LoVo (cell line): ENCODE measurements at places on chromosomes 16 and 17.

GRCh38 chr16:86585821-86586611 is 7.7 kb downstream of the FOXL1 start:
- no peak for DNase-seq

- DNase-seq = no peak
These were observed 54.7 kb downstream of the PGS1 start for GRCh38 chr17:78433013-78433727.

- no peak for DNase-seq
These were observed 245.0 kb downstream of the KCNJ2 start for GRCh38 chr17:70414300-70414699.

- DNase-seq = peak; percentile 26
These were observed 615 bp upstream of the SREBF1 start for GRCh38 chr17:17837380-17837821.

DNA sequence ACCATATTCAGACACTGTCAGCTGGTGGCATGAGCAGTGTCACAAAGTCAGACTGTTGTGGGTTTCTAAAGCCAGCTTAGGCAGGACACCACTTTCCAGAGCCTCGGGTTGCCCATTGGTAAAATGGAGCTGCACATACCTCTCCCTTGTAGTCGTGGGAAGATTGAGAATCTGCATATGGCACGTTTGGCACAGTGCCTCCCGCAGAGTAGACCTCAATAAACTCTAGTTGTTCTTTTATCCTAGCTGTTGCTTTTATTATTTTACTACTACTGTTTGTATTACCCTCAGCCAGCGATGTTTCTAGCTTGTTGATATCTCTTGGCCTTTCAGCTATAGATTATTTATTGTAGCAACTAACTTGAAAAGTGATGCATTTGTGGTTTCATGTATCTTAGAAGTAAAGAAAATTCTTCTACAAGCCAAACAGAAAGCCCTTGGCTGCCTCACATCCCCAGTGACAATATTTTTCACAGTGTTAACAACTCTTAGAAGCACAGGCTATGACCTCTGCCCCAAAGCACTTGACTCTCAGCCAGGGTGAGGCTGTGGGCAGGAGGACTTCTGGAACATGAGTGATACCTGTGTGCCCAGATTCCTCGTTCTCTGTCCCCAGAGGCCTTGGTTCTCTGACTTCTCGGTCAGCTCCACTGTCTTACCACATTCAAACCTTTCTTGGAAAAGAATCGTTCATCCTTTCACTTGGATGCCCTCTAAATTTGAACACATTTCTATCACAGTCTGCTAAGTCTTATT is 351.6 kb downstream of the SNX29 start:
- no peak for DNase-seq

DNA sequence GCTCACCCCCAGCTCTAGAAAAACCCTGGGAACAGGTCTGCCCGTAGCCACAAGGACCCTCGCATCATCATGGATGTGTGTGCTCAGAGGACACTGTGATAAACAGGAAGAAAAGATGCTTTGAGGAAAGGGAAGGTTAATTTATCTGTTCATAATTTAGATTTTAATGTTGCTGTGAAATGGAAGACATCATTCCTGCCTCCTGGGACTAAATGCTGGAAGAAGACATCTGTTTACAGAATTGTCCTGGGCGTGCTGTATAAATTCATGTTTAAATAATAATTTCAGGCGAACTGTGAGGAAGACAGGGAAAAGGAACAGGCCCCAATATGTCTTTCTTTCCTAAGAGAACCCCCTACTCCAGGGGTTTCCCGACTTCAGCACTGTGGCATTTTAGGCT is 112.6 kb downstream of the SHISA6 start:
- DNase-seq = no peak

- no peak for DNase-seq
These were observed 259.6 kb upstream of the KCNJ16 start for GRCh38 chr17:69815406-69815805.

DNA sequence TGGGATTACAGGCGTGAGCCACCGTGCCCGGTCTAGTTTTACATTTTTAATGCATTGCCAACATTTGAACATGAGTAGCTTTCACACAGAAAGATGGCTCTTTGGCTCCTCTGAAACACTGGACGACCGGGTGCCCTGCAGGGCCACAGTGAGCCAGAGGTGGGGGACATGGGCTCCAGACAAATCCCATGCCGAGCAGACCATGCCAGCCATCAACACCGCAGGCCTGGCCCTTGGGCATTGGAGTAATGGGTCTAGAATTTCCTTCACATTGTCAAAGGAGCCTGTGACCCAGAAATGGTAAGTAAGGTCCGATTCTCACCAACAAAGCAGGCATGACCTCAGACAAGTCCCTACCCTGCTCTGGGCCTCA is 21.4 kb upstream of the MPRIP start:
- no peak for DNase-seq

GRCh38 chr16:89037261-89038152 is 56.1 kb upstream of the ACSF3 start:
- DNase-seq = peak; percentile 15

DNA sequence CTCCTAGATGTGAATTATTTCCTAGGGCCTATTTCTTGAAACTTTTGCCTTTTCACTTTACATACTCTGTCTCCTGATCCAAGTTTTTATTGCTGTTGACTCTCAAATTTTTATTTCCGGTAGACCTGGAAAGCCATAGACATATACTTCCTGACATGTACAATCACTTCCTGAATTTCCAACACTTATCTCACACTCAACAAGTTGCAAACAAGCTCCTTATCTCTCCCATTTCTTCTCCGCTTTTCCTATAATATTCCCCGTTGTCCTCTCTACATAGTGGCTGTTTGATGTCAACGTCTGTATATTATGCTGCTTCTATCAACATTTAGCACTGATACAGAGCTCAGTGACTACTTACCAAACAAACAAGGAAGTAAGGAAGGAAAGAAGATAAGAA is 59.3 kb downstream of the IKZF3 start:
- DNase-seq = no peak

DNA sequence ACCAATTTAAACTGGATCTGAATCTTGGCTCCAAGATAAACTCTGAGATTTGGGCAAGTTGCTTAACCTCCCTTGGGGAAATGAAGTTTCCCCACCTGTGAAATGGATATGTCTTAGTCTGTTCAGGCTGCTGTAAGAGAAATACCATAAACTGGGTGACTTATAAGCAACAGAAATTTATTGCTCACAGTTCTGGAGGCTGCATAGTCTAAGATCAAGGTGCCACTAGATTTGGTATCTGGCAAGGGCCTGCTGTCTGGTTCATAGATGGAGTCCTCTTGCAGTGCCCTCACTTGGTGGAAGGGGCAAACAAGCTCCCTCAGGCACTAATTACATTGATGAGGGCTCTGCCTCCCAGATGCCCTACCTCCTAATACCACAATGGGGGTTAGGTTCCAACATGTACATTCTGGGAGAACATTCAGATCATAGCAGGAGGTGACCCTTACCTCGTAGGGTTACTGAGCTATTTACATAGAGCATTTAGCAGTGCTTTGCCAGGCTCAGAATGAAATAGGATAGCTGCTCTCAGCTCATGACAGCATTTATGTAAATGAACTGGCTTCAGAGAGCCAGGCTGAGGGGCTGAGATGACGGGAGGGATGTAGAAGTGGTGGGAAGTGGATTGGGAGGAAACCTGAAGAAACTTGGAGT is 83.9 kb downstream of the SPECC1 start:
- no peak for DNase-seq

DNA sequence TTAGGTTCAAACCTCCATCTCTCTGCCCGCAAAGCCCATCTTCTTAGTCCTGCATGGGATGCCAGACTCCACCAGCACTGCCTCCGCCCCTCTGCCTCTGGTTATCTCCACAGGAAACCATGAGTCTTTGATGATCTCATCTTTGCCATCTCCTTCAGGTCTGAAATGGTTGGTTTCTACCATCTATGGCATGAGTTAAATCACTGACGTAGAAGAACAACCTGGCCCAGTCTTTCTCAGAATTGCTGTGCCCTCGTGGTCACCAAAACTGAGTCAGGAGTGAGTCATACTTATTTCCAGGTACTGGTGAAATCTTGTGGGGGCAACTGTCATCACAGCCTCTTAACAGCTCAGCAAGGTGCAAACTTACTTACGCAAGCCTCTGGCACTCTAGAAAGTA is 468.7 kb upstream of the C16orf82 start:
- DNase-seq = peak; percentile 26

DNA sequence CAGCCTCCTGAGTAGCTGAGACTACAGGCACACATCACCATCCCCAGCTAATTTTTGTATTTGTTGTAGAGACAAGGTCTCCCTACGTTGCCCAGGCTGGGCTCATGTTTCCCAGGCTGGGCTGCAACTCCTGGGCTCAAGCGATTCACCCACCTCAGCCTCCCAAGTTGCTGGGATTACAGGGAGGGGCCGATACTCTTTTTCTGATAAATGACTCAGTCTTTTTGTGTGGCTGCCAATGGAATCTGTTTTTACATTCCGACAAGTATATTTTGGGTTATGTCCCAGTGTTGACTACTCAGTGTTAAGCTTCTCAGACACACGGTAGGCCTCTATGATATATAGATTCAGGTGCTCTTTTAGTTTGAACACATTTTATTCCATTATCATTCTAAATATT is 58.1 kb downstream of the SLFN11 start:
- peak; percentile 23 for DNase-seq

DNA sequence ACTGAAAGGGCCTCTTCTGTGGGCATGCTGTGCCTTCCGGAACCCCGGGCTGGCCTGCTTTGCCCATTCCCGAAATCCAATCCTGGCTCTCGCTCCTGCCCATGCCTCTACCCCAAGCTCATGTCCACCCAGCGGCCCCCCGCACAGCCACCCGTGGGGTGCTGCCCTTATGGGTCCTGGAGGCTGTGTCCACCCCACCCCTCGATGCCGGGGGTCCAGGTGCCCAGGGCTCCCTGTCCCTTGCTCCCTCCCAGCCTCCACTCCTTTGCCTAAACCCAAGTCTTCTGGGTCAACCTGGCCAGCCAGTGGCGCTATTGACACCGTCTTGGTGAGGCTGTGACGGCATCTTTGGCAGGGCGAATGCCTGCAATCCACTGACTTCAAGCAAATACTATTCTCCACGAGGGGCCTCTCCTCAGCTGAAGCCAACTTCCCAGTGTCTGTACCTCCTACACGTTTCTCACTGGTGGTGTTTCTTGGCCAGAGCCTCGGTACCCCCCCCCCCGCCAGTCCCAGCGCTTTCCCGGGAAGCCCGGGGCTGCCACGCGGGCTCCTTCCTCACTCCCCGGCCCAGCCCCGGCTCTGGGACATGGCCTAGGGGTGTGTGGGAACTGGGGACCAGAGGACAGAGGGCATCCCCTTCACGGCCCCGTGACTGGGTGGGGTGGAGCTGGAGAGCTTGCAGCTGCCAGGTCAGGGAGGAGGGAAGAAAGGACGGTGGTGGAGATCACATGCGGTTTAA is 12.2 kb upstream of the DUS1L start:
- no peak for DNase-seq

GRCh38 chr16:89720813-89721545 is at the start of the genes VPS9D1 and ZNF276:
TSS of gene VPS9D1 (minus strand) at chr16:89720898. CDS start at chr16:89720861, 37 bp downstream.
TSS of gene ZNF276 (plus strand) at chr16:89721537. CDS start at chr16:89721641, 104 bp downstream.
- DNase-seq = peak; percentile 83

DNA sequence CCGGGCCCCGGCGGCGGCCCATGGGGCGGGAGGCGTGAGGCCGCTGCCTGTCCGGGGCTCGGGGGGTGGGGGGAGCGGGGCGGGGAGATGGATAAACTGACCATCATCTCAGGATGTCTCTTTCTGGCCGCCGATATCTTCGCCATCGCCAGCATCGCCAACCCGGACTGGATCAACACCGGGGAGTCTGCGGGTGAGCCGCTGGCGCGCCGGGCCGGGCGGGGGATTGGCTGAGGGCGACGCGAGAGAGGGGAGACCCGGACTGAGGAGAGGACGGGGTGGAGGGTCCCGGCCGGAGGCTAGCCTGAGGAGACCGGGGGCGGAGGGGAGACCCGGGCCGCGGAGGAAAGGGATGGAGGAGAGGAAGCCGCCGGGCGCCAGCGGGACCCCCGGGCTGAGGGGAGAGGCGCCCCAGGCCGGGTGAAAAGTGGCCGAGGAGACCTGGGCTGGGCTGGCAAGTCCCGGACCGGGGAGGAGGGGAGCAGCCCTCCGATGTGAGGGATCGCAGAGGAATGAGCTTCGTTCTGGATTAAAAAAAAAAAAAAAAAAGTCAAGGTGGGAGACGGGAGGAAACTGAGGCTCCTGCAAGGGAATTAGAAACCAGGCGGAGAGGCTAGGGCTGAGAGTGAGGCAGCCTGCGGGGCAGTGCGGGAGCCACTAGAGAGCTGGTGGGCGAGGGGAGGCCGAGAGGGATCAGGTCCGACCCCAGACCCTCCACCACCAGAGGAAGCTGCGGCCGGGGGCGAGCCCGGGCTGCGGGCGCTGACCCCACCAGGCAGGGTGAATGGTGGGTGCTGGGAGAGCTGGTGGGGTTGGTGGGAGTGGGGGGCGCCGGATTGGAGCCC is 526 bp downstream of the MOSMO start:
- no peak for DNase-seq

DNA sequence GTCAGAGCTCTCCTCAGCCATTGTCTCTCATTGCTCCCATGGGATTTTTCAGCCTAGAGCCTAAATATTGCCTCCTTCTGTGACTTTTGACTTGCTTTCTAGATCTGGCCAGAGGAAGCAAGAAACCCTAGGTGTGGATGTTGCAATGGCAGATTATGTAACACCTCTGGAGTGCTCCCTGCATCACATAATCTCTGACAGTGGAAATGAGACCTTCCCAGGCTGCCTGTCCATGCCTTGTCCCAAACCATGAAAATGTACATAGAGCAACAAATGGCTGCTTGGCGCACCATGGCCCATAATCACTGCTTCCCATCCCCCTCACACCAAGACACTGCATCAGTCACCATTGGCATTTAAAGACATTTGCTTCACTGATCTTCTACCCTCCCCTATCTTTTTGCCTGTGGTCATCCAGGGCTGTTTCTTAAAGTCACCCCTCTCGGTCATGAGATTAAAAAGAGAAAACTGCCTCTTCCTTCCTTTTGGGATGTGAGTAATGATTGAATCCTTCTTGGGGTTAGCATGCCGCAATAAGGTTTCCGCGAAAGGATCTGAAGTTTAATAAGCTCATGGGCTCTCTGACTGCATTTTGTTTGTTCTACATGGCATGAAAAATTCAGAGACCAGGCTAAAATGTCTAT is 34.2 kb upstream of the CCL2 start:
- DNase-seq = no peak

- DNase-seq = no peak
These were observed at the start of gene ZNF423 for GRCh38 chr16:49855822-49856671. TSS of gene ZNF423 (minus strand) at chr16:49856112. CDS start at chr16:49855774, 338 bp downstream.

DNA sequence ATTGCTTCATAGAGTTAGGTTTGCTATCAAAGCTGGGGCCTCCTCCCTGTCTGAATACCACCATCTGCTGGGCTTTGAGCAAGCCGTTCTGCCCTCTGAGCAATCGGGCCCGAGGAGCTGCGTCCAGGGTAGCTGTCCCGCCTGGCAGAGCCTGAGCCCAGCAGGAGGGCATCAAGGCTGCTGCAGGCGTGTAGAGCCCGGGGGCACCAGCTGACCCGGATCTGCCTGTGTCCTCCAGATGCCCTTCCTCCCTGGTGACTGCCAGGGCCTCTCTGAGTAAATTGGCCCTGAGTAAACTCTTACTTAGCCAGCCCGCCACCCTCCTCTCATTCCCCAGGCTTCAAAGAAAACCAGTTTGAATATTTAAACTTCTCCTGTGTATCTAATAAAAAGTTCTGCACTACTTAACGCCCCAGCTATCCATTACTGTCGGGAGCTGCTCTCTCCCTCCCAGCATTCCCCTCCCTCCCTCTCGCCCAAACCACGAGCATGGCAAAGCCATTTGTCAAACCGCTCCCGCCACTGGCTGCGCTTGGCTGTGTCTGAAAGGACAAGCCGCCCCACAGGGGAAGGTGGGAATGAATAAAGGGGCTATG is 16.4 kb downstream of the CDK5RAP3 start:
- no peak for DNase-seq
